ENCODE measurements at places on chromosomes 7 and 10.

DNA sequence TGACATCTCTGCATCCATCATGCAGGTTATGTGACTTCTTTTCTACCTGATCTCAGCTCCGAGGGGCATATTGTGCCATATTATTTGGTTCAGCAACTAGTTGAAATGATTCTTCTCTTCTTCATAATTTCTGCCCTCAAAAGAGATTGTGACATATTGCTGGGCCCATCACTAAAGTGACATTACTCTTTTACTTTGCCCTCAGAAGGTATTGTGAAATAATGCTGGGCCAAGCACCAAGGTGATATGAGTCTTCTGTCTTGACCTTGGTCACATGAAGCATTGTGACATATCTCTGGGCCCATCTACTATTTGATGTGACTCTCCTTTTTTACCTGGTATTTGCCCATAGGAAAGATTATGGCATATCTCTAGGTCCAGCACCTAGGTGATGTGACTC lies 33.9 kb upstream of the ZNF107 start:
- DNase-seq, result no peak

DNA sequence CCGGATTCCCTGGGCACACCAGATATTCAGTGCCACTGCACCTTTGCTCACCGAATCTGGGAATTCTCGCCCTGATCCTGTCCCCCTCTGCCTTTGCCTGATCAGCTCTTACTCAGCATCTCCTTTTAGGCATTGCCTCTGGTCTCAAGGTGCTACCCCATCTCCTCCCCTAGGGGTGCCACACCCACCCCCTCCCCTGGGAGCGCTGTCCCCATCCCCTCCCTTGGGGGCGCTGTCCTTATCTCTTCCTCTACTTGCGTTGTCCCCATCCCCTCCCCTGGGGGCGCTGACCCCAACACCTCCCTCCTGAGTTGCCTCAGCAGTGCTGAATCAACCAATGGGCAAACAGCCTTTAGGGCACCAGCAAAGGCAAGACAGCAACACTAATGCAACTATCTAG lies 686.9 kb upstream of the FOXK1 start:
- no peak for DNase-seq

- no peak for DNase-seq
Observed at GRCh38 chr7:42236266-42236975, 588 bp downstream of the GLI3 start.

DNA sequence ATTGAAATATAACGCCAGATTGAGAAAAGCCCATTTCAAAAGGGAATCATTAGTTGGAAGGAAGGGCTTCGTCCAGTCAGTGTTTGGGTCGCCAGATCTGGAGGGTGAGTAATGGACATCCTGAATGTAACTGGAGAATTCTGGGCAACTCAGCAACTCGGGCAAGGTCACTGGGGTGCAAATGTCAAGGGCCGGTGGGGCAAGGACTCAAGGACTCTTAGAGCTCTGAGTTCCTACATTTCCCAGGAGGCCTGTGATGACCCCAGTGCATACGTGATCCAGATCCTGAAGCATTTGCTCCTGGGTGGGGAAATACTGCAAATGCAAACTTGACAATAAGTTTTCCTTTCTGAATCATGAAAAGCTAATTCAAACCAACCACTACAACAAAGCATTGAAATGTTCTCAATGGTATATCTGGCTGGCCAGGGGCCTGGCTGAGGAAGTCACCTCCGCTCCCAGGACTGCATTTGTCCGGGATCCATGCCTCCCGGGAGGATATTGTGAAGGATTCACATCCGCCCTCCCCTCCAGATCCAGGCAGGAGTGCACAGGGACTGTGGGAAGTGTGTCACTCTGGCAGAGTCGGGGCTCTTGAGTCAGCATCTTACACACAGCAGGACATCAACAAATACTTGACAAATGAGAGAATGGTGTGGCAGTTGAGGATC lies 164.0 kb downstream of the FANK1 start:
- no peak for DNase-seq

Measured in GM12864 (cell line).